ENCODE measurements at places on chromosomes 5 and 9. TPM values are rescaled to one million over a fixed set of nuclear protein-coding genes. Genes with fewer than 3 reads are reported as not detected.

Gene ADRA1B
- 0.84 TPM for polyA plus RNA-seq

Gene PCDHA12
- 1.7 TPM for polyA plus RNA-seq

Gene KIF24
- polyA plus RNA-seq: 1.6 TPM

Gene BTNL8
- not detected for polyA plus RNA-seq

Gene SPINK7
- polyA plus RNA-seq: not detected

Gene RGS3
- 94.7 TPM for polyA plus RNA-seq

Gene NTNG2
- polyA plus RNA-seq: 1.7 TPM

Gene TMEM8B
- polyA plus RNA-seq: 17.0 TPM

Gene LPAR1
- polyA plus RNA-seq: 0.49 TPM

Gene TNFSF15
- polyA plus RNA-seq: not detected

Gene PROB1
- 20.5 TPM for polyA plus RNA-seq

Gene UGT3A1
- 1.0 TPM for polyA plus RNA-seq

Gene AGTPBP1
- 15.0 TPM for polyA plus RNA-seq

Gene KCNT1
- polyA plus RNA-seq: 0.20 TPM

Gene GABRA6
- polyA plus RNA-seq: not detected

Gene CARD6
- 0.32 TPM for polyA plus RNA-seq

Gene TMEM141
- polyA plus RNA-seq: 238 TPM

Gene CEL
- polyA plus RNA-seq: 1.3 TPM

Gene COL5A1
- polyA plus RNA-seq: 50.7 TPM

Gene CDKN2A
- polyA plus RNA-seq: not detected

Gene RNF208
- polyA plus RNA-seq: 8.1 TPM

Gene LYRM7
- 25.5 TPM for polyA plus RNA-seq

Gene TRIM32
- polyA plus RNA-seq: 18.3 TPM

Gene CCNJL
- polyA plus RNA-seq: 14.1 TPM

Gene PCDHA10
- 12.3 TPM for polyA plus RNA-seq

Gene SMIM32
- not detected for polyA plus RNA-seq

Gene MAST4
- 42.7 TPM for polyA plus RNA-seq

Gene PCDHGB6
- 26.1 TPM for polyA plus RNA-seq

Gene MLANA
- not detected for polyA plus RNA-seq

Gene C9orf50
- polyA plus RNA-seq: 4.3 TPM

Gene ITGA1
- polyA plus RNA-seq: 2.1 TPM

Gene PCDHGA11
- polyA plus RNA-seq: 0.64 TPM

Gene ESM1
- polyA plus RNA-seq: 0.48 TPM

Gene BAAT
- polyA plus RNA-seq: not detected

Gene TSSK1B
- 0.27 TPM for polyA plus RNA-seq

Gene SLC36A1
- polyA plus RNA-seq: 3.4 TPM

Gene F2R
- 22.4 TPM for polyA plus RNA-seq

Gene ZFP62
- polyA plus RNA-seq: 15.9 TPM

Gene SLC25A2
- not detected for polyA plus RNA-seq

Gene OTP
- polyA plus RNA-seq: not detected

Gene HMGCR
- polyA plus RNA-seq: 68.9 TPM

Gene IFNA21
- polyA plus RNA-seq: not detected

Gene NOL6
- 9.0 TPM for polyA plus RNA-seq

Gene STC2
- 65.2 TPM for polyA plus RNA-seq

Gene CCNO
- polyA plus RNA-seq: 0.72 TPM

Gene ETF1
- 31.2 TPM for polyA plus RNA-seq

Gene IFNA10
- not detected for polyA plus RNA-seq

Gene TAF1L
- not detected for polyA plus RNA-seq

Gene CACNA1B
- polyA plus RNA-seq: 0.05 TPM

Gene AGXT2
- not detected for polyA plus RNA-seq

Gene N4BP3
- polyA plus RNA-seq: 6.1 TPM

Gene CATSPER3
- 1.6 TPM for polyA plus RNA-seq

Gene ROPN1L
- not detected for polyA plus RNA-seq

Gene ANKRD18A
- 10.3 TPM for polyA plus RNA-seq

Gene BHMT2
- not detected for polyA plus RNA-seq

Gene KCTD16
- polyA plus RNA-seq: 0.13 TPM

Gene PRLR
- not detected for polyA plus RNA-seq

Gene ACO1
- 56.8 TPM for polyA plus RNA-seq

Data from cardiac muscle cell (in vitro differentiated cells and primary cell).